Activated CD4-positive, alpha-beta T cell treated with anti-CD3 and anti-CD28 coated beads, Interleukin-2, amount 50 U/mL, for 48 hours (primary cell): ENCODE measurements at places on chromosomes 7 and 10.

DNA sequence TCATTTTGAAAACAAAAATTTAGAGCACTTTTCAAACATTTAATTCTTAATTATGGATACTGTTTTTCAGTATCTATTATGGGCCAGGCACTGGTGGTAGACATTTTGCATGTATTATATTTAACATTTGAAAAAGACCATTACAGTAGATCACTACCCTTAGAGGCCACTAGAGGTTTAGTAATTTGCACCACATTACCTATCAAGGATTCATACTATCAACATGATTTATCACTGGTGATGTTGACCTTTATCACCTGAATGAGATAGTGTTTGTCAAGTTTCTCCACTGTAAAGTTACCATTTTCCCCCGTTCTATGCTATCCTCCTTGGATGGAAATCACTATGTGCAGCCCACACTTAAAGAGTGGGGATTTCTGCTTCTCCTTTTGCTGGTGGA, 4.4 kb upstream of the SNX13 start:
- no peak for DNase-seq

DNA sequence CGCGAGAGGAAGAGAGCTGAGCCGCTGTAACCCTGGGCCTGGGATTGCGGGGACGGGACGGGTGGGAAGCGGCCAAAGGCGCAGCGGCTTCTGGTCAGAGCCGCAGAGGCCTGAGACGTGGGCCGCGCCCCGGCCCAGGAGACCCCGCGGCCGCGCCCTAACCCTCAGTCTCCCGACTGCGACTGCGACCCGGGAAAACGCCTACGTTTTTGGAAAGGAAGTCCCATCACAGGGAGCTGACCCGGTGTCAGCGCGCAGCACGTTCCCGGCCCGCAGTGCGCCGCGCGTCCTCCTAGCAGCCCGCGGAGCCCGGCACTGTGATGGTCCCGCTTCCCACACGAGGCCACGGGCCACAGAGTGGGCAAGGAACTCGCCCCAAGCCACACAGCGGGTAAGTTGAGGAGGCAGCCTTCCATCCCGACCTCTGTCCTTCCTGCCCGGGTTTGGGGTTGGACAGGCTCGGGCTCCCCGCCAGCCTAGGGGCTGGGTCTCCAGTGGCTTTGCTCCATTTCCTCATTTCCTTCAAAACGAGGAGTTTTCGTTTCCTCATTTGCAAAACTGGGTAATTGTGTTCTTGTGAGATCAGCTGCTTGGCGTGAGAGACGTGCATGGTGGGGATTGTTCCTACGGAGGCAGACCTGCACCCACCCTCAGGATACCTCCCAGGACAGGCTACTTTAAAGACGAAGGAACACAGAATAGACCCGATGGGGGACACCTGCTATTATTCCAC, 1.2 kb downstream of the GPNMB start:
- DNase-seq = no peak

- DNase-seq = no peak
Measured at GRCh38 chr7:96679886-96680285, 29.8 kb downstream of the SEM1 start.

- no peak for DNase-seq
Measured at GRCh38 chr10:127934383-127934782, 27.5 kb downstream of the PTPRE start.

DNA sequence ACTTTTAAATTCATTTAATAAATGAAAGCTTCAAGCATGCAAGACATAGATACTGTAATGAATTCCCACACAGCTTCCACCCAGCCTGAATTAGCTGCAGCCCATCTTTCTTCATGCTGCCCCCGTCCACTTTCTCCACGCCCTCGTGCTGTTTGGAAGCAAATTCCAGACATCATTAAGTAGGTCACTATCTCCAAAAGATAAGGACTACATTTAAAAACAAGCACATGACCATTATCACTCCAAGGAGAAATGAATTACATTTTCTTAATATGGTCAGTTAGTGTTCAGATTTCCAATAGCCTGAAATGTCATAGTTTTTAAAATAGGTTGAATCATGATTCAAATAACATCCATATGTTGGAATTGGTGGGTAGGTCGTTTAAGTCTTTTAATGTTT, 24.3 kb downstream of the LMTK2 start:
- no peak for DNase-seq

DNA sequence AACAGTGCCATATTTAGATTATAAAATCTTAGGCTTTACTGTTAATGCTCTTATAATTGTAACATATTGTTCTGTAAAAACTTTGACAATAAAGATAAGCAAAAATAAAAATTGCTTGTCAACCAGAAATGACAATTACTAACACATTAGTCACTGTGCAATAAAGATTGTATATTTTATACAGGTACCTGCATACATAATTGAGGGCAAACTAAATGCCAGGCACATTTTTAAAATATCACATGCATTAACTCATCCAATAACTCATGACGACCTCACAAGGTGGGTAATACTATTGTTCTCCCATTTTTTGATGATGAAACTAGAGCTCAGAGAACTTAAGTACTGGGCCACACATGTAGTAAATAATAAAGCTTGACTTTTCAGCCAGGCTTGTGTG, 1020.2 kb upstream of the C7orf33 start:
- no peak for DNase-seq

GRCh38 chr7:414681-415560, 104.7 kb downstream of the PDGFA start:
- DNase-seq = no peak

- DNase-seq = no peak
Measured at GRCh38 chr10:43890124-43890523, 241.4 kb upstream of the ZNF32 start.

DNA sequence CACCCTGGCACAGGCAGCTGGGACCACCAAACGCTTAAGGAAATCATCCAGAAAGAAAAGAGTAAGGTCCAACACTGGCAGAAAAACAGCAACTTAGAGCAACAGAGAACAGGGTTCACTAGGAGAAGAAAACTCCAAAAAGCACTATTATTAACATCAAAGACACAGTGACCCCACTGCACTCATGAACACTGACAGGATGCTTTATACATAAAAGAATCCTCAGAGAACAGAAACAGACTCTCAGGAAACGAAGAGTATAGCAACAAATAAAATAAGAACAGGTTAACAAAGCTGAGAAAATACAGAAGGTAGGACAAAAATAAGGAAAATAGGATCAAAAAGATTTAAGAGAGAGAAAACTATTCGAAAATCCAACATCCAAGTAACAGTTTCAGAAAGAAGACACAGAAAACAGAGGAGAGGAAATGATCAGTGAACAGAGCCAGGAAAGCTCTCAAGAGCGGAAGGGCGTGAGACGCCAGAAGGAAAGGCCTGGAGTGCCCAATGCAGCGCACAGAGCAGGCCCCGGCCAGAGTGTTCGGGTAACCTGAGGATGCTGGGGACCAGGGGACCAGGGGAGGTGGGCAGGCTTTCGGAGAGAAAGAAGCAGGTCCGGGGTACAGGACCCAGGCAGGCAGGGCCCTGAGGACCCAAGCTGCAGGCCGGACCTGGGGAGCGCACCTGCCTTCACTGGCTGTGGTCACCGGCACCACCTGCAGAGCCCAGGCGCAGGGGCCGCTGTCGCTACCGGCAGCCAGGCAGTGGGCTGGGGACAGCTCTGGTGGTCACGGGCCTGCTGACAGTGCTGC, 258.2 kb downstream of the MAD1L1 start:
- DNase-seq = no peak

DNA sequence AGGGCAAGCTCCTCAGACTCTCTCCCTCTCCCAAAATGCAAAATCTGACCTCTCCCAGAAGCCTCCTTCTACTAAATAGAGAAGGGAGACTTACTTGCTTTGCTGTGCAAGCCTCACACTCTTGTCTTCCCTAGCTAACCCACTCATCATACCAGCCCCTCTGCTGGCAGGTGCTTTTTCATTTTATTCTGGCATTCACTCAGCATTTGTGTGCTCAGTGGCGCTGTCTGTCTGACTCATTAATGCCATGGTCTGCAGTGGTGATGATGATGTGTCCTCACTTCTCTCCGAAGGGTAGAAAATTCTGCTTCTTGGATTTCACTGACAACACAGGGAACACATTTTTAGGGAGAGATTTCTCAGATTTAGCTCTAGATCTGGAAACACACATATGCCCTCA, 22.0 kb upstream of the BTRC start:
- no peak for DNase-seq

DNA sequence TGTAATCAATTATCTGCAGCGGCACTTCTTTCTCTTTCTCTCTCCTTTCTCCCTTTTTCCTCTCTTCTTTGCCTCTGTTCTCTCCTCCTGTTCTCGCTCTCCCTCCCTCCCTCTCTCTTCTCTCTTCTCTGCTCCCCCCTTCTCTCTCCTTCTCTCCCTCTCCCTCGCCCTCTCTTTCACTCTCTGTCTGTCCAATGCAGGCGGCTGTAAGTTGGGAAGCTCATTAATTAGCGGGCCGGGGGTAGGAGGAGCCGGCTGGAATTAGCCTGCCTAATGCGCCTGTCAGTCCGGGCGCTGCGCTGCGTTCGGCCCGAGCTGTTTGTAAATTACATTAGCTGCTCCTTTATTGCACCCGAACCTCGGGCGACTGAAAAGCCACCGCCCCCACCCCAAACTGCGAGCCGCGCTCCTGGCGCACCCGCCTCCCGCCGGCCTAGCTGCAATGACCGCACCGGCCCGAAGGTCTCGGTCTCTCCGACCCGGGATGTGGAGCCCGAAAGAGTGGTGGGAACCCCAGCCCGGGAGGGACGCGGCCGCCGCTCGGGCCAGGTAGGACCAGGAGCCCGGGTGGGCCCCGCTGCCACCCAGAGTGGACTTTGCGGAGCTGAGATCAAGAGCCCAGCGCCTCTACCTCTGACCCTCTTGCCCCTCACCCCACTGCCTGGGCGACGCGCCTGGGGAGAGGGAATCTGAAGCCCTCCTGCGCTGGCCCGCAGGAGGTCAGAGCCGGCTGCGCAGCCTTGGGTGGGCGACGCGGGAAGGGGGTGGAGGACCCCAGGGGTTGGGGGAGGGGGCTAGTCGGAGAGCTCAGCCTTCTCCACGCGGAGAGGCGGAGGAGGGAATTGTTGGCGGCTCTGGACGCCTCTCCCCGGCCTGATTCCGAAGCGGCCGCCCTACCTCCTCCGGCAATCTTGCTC, at the start of gene LBX1:
Gene LBX1, minus strand, starts transcription at position 198 of the 917 bp plus-strand sequence. CDS start 648 bp downstream, outside the sequence.
- DNase-seq = no peak

DNA sequence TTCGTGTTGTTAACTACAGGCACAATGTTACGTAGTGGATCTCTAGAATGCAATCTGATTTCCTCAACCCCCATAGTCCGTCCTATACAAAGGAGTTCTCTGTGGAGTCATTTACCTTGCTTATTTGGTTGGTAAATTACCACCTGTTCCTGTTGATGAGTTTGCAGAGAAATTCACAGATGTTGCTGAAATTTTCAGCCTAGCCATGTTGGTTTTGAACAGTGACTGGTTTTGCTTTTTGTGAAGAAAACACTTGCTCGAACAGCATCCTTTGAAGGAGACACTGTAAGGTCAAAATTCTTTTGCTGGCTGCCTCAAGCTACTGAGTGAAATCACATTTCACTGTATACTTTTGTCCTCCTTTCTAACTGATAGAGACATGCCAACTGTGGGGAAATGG, 15.4 kb upstream of the PRKCQ start:
- DNase-seq = no peak

DNA sequence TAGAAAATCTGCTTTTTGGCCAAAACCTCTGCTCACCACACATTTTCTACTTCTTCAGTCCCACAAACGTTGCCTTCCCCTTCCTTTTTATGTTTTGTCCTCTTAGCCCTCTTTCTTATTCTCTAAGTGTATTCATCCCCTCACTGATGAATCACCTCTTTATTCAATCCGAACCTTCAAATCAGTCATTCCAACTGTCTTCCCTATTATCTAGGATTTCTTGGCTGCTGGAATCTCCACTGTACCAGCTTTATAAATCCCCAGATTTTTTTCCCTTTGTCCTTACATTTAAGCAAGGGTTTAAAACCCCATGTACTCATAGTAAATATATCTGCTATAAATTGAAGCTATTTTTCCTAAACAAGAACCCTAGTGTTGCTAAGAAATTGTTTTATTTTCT, 176.9 kb downstream of the SEMA3A start:
- DNase-seq = no peak

DNA sequence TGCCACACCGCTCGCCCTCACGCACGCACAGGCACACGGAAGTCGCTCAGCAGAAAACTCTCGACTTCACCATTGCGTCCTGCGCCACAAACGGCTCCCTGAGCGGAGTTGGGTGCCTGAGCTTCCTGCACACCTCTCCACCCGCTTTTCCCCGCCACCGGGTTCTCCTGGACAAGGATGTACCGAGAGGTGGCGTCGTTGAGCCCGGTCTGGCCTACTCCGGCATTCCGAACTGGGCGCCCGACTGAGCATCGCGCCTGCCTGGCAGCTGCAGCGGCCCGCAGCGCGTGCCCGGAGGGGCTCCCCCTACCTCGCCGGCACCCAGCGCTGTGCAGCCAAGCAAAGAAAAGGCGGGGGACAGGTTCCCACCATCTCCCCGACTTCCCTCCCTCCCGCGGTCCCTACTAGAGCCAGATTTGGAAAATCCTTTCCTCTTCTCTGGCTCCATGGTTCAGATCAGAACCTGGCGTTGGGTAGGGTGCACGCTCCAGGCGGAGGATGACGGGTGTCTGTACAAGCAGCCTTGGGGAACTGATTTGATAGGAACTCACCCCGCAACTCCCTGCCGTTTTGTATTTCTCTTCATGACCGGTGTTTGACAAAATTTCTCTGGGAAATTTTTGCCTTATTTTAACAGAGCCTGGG, 1.7 kb downstream of the SORCS3 start:
- peak; percentile 55 for DNase-seq

DNA sequence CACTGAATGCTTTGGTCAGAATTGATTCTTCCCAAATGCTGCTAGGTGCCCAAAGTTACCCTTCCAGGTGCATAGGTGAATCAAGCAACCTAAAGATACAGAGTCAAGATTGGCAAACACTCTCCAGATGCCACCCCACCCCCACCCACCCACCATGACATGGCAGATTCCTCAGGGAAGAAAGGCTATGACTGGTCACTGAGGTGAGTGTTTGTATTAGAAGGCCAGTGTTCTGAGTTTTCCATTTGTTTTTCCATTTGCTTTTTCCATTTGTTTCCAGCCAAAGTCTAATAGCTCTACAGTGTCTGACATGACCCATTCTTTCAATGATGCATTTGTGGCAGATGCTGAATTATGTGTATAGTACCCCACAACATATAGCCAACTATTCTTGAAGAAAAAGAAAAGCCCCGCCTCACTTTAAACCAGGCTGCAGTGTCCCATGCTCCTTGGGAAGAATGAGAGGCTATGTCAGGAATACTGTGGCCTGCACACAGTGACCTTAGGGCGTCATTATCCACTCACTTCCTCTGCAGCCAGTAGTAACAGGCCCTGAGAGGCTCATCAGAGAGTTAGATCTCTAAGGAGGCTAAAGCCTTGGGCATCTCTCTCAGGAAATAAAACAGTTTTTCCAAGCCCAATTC, 16.1 kb upstream of the HIBADH start:
- DNase-seq = no peak

- DNase-seq = no peak
Measured at GRCh38 chr10:23557777-23558176, 118.9 kb downstream of the OTUD1 start.

- no peak for DNase-seq
Measured at GRCh38 chr7:3234851-3235250, 66.2 kb upstream of the SDK1 start.

- no peak for DNase-seq
Measured at GRCh38 chr10:46218921-46219320, 67.9 kb upstream of the ANTXRL start.
